Activated CD8-positive, alpha-beta memory T cell treated with anti-CD3 and anti-CD28 coated beads for 48 hours (primary cell): ENCODE measurements at places on chromosomes 4 and X.

- no peak for DNase-seq
Measured at GRCh38 chr4:125582302-125582701, 267.5 kb downstream of the FAT4 start.

GRCh38 chr4:21656832-21657231 lies 291.7 kb downstream of the KCNIP4 start:
- DNase-seq = no peak

- no peak for DNase-seq
Measured at GRCh38 chr4:99625369-99625768, 32.3 kb downstream of the C4orf54 start.

- no peak for DNase-seq
Measured at GRCh38 chr4:7824218-7824617, 115.4 kb downstream of the AFAP1 start.

- DNase-seq = no peak
Measured at GRCh38 chr4:17787315-17787714, 5.9 kb upstream of the FAM184B start.
